Stimulated activated CD8-positive, alpha-beta memory T cell treated with anti-CD3 and anti-CD28 coated beads, Interleukin-7, amount 100 ng/mL, for 1 hour (primary cell): ENCODE measurements at places on chromosomes 16 and 17.
A peak's percentile ranks its signal among the peaks of the same experiment; 100 is the strongest.

DNA sequence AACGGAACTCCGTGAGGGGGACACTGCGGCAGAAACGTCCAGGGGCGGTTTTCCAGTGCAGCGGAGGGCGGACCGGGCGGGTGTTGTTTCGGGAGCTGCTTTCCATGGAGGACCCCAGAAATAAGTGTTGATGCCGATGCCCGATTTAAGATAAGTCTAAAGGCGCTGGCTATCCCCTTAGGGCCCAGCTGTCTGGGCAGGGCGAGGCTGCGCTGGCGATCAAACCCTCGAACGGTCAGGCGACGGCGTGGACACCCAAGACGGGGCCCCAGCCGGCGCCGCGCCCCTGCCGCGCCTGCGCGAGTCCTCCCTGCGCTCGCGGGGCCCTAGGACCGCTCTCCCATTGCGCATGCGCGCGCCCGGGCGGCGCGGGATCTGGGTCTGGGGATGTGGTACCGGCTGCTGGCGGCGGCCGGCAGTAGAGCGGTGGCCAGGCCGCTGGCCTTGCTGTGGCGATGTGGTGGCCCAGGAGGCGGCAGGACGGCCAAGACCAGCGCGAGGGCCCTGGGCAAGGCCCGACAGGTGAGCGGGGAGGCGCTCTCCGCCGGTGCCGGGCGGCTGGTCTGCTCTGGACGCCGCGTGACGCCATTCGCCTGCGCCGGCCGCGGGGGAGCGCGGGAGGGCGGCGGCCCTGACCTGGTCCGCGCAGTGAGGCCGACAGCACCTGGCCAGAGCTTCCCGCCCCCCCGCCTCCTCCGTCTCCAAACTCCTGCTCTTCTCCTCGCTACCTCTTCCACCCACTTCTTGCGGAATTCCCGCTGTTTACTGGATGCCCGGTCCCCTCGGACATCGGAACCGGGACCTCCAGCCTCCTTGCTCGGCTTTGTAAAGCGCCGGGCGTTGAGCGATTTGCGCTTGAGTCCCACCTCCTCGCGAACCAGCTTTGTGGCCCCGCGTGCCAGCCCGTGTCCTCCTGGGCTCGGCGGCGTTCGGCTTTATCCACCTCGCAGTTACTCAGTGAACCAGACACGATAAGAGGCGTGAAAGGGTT is 24.0 kb downstream of the DEF8 start:
- DNase-seq = peak; percentile 79

- DNase-seq = no peak
Measured at GRCh38 chr16:69579783-69580481, 14.2 kb downstream of the NFAT5 start.

GRCh38 chr16:30601966-30602365 is 8.2 kb downstream of the ZNF689 start:
- no peak for DNase-seq

DNA sequence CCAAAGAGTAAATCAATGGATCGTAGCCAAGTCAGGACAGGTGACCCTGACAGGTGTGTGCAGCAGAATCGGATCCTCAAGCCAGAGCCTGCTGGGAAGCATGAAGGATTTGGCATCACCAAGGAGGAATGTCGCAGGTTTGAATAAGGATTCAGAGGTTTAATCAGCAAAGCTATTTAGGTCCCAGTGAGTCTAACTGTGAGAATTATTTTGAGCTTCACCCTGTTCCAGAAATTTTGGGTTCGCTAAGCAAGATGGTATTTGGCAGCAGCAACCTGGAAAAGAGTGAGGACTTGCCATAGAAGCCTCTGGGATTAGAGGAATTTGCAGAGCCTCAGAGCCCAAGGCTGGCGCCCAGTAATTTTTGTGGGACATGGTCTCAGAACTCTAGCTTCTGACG is 173.0 kb downstream of the CCDC182 start:
- no peak for DNase-seq

DNA sequence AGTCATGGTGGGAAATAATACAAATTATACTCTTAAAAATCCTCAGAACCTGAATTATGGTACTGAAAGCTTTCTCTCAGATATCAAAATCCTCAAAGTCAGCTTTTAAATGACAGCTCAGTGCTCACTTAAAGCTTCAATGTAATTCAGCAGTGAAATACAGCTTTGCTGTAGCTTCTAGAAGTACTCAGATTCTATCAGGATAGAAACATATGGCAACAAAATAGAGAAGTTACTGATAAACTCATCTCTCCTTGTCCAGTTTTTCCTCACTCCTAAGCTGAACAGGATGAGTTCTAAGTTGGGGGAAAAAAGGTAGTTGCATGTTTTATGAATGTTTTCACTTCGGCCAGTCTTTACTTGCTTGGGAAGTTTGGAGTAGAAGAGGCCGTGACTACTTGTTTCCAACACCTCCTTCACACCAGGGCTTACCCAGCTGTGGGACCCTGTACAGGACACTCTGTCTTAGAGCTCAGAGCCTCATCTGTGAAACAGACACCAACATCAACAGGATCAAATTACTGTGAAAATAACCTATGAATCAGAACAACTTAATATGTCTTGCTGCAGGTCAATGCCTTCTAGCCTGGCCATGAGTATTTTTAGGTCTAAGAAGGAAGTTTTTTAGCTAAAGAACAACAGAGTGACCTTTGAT is 30.2 kb downstream of the OGFOD1 start:
- DNase-seq = no peak

DNA sequence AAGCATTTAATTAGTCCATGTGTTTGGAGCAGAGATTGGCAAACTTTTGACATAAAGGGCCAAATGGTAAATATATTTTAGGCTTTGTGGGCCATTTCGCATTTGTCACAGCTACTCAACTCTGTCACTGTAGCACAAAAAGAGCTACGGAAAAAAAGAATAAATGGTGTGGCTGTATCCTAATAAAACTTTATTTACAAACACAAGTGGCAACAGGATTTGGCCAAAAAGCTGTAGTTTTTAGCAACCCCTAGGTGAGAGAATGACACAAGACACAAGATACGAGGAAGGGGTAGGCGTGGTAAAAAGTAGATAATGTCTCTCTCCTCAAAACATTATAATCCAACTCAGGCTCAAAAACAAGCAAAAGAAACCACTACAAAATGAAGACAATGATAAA is 66.5 kb downstream of the TTC19 start:
- no peak for DNase-seq

GRCh38 chr16:55154956-55155355 is 169.0 kb upstream of the IRX6 start:
- no peak for DNase-seq

GRCh38 chr17:78442648-78443218 is 64.3 kb downstream of the PGS1 start:
- DNase-seq = peak; percentile 19

DNA sequence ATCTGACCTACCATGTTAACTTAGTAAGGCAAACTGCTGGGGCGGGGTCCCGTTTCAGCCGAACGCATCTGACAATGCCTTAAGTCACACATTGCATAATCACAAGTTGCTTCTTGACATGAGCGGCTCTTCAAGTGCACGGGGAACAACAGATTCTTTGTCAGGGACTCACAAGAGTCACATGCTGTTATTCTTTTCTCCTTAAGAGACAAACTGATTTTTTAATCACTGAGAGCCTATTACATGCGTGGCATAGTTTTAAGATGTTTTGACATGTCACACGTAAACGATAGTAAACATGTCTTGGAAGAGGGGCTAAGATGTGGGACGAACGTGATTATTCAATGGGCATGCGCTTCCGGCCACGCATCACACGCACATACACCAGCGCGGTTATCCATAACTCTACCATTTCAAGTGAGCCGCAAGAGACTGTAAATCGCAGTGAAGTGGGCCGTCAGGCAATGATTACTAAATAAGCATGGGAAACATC is 63.4 kb downstream of the ADCY9 start:
- no peak for DNase-seq

DNA sequence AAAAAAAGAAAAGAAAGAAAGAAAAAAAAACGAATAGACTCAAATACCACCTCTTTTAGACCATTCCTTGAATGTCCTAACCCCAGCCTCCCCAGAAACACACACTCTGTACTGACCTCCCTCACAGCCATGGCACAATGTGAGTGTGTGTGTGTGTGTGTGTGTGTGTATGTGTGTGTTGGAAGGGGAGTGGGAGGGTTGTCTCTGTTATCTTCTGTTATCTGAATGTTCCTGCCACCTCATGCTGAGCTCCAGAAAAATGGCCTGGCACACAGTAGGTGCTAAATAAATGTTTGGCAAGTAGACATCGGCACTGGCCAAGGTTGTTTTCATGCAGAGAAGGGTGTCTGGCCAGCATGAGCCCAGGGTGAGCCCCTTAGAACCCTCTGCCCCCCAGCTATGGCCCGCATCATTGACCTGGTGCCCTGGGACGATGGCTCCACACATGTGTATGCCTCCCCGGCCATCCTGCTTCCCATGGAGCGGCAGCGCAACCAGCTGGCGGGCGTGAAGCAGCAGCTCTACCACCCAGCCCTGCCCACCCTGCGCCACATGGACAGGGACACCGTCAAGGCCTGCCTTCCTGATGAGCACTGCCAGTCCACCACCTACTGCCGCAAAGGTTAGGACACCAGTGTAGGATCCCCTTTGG is 6.6 kb upstream of the CNGB1 start:
- DNase-seq = no peak

GRCh38 chr16:86138121-86139085 is 239.4 kb downstream of the IRF8 start:
- DNase-seq = no peak

GRCh38 chr17:1179112-1179817 is 516 bp downstream of the ABR start:
- no peak for DNase-seq

DNA sequence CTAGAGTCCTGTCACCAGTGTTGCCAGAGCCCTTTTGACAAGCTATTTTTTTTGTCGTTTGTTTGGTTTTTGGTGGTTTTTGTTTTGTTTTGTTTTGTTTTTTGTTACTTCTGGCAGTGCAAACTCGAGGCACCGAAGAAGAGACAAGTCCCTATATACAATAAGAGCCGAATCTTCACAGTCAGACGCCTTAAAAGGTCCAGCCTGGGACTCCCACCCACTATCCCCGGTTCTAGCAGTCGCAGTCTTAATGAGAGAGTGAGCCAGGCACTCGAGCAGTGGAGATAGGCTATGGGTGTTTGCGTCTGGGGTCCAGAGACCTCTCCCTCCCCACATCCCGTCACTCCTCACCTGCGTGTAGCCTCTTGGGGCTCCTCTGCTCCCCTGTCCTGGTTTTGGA is 1.9 kb downstream of the OR1F1 start:
- no peak for DNase-seq

DNA sequence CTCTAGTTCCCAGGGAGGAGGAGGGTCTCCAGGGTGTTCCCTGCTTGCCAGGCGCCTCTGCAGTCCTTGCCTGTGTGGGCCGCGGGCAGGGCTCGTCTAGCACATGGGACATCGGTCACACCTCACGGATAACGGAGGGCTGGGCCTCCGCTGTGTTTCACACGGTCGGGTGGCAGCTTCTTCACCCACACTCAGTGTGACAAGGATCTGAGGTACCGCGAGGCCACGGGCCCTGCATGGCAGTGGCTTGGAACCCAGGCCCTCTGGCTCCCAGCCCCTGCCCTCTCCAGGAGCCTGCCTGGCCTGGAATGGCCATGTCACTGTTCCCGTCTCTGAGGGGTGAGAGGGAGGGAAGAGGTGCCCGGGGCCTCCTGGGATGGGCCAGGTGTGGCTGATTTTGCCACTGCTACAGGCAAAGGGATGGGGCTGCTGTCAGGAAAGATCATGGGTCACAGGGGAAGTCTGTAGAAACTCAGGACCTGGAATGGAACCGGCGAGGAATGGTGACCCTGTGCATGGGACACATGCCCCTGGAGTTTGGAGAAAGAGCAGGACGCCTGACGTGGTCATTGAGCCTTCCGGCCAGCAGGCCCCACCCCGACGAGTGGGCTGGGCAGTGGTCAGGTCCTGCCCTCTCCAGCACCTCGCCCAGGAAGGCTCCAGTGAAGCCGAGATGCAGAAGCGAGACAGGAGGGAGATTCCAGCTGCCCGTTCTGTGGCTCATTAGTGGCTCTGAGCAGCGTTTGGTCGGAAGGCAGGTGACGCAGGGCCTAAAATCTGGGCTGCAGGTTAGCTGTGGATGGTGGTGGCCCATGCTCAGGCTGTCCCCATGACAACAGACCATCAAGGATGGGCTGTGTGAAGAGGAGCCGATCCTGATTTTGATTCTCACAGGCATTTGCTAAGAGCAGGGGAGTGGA is 76.5 kb upstream of the GSE1 start:
- DNase-seq = no peak

GRCh38 chr17:74153821-74154430 is 49.6 kb upstream of the RPL38 start:
- DNase-seq = no peak

- DNase-seq = no peak
Measured at GRCh38 chr17:74547264-74547663, 1.3 kb upstream of the CD300C start.

DNA sequence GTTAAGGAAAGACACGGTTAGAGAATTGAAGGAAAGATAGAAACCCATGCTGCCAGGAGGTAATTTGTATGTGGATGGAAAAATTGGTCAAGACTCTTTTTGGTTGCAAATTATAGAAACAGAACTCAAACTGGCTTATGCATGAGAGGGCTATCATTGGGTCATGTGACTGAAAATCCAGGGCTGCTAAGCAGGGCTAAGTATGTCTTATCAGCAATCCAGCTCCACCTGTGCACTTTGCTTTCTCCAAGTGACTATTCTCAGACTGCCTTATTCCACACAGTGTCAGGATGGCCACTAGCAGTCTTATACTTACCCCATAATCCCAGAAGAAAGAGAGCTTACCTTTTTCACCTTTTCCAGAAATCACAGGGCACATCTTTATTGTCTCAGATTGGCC is 113.5 kb downstream of the CBLN1 start:
- no peak for DNase-seq

GRCh38 chr17:17231621-17232302 is 5.2 kb downstream of the FLCN start:
- no peak for DNase-seq

DNA sequence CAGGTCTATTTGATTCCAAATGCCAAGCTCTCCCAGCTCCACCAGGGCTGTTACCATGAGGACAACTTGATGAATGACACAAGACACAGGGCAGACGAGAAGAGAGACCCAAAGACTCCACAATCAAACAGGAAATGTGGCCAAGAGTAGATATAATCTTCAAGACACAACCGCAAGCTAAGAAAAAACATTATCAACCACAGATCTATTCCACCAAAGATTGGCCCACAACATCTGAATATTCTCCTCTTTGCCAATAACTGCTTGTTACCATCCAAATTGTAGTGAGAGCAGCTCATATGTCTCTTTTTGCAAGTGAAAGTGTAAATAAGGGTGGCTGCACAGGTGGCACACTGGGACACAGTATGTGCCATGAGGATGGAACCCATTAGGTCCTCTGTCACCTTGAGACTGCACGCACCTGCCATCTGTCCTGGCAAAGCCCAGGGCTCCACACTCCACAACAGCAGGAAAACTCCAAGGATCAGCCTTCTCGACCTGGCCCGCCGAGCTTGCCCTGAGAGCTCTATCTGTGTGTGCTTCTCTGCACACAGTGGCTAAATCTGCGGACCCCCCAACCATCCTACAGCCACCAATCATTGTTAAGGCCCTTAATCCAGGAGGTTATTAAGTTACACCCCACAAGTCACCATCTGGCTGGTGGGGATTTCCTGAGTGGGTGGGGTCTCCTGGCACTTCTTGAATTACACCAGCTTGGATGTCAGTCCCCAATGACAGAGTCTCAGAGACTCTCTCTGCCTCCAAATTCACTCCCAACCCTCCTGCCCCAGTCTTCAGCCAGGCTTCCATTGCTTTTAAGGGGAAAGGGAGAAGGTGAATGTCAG is 50.5 kb downstream of the DYNLRB2 start:
- DNase-seq = no peak
